Fibroblast of mammary gland (primary cell): ENCODE measurements at places on chromosomes 3 and 15.

GRCh38 chr3:119595639-119596334, 1.9 kb upstream of the PLA1A start:
- DNase-seq: peak; percentile 19

DNA sequence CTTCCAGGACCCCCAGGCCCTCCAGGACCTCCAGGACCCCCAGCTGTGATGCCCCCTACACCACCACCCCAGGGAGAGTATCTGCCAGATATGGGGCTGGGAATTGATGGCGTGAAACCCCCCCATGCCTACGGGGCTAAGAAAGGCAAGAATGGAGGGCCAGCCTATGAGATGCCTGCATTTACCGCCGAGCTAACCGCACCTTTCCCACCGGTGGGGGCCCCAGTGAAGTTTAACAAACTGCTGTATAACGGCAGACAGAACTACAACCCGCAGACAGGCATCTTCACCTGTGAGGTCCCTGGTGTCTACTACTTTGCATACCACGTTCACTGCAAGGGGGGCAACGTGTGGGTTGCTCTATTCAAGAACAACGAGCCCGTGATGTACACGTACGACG, 22.1 kb upstream of the CMSS1 start:
- DNase-seq: no peak

- DNase-seq: no peak
These were observed 32.2 kb upstream of the RBP1 start for GRCh38 chr3:139571711-139572110.

GRCh38 chr3:43207628-43208085, 78.7 kb upstream of the SNRK start:
- no peak for DNase-seq

- no peak for DNase-seq
These were observed 135.0 kb downstream of the LRRK1 start for GRCh38 chr15:101054116-101054515.

DNA sequence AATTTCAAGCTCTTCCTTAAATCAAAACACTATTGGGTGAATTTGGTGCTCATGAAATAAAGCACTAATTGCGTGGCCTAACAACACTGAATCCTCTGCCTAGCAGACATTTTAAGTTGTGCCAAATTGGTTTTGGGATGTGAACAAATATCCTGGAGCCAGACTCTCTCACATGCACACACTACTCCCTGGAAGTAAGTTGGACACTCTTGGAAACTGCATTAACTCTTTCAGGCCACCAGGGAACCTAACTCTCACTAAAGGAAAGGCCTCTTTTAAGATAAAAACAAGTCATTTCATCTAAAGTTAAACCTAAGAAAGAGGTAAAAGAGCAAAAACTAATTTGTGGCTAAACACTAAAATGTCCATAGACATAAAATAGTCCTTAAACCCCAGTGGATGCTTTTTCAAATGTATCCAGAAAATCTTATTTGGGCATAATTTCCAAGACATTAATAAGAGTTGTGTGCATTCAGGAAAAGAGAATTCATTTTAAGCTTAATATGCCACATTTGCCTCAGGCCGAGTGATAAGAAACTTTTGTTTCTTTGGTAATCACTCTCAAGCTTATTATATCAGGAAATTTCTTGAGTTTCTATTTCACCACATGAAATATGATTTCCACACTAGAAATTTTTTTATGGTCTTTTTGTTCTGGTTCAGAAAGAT, 61.8 kb downstream of the ZBTB20 start:
- DNase-seq: peak; percentile 36

GRCh38 chr15:85800478-85801123, 5.9 kb upstream of the KLHL25 start:
- DNase-seq: peak; percentile 60

DNA sequence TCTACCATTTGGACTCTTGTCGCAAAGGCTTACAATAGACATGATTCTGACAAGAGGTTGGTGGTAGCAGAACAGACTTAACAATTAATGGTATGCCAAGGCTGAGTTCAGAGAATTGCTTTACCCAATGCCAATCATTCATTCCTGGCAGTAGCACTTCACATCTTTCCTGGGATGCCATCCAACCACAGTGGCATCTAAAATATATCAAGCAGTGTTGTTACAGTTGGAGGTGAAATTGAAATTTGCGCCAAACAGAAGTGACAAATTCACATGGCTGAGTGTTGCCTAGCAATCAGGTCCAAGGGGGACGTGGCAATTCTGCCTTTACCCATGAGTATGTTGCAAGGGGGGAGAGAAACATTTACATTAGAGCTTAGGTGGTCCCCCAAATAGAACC, 21.0 kb upstream of the DPH6 start:
- no peak for DNase-seq

- DNase-seq: no peak
These were observed 37.6 kb upstream of the EPHA6 start for GRCh38 chr3:96776818-96777217.

DNA sequence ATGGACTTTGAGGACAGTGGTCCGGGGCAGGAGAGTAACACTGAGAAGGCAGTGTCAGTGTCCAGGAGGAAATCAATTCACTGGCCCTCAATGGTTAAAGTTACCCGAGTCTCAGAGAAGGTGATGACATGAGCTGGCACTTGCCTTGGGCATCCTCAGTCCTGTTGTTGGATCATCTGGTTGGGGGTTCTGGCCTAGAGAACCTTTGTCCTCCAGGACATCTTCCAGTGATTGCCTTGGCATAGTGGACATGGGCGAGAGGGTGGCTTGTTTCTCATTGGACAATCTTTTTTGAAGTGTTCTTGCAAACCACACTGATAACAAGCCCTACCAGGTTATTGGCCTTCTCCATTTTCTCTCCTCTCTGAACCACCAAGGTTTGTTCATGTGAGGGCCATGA, 83.4 kb upstream of the TERB2 start:
- DNase-seq: no peak

- DNase-seq: peak; percentile 91
These were observed 600.8 kb downstream of the FOXP1 start for GRCh38 chr3:70982700-70983140.

DNA sequence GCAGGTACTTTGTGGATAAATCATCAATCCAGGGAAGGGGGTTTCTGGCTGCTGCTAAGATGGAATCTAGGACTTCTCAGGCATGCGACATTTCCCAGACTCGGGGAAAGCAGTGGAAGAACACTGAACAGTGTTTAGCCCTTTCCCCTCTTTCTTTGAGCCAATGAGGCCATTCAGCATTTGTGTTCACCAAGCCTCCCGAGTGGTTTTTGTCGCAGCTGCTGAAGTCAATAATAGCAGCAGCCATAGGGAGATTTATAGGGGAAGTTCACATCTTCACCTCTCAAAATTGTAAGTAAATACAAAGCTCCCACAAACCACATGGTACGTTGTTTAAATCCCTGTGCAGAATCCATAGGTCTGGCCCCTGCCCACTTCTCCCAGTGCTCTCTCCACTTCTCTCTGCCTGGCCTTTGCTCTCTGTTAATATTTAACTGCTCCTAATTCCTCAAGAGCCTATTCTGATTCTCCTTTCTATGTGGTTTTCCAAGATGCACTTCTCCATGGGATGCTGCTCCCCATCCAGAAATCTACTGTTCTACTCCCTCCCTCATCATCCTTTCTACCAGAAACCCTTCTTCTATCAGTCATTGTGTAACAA, 230.7 kb downstream of the SHQ1 start:
- DNase-seq: no peak
